ENCODE measurements at places on chromosomes 3 and 15.
A peak's percentile ranks its signal among the peaks of the same experiment; 100 is the strongest.

DNA sequence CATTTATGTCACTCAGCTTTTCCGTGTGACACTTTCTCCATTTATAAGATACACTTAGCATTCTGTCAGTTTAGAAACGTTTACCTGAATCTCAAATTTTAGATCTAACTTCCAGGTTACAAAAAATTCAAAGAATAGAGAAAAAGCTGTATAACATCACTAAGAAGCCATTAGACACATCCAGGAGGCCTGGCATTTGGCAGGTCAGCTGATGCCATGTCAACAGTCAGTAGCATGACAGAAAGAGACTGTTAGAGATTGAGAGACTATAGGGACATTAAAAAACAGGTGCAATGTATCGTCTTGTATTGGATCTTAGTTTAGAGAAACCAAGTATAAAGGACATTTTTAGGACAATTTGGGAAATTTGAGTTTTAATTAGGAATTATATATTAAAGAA is 53.4 kb upstream of the ATOSA start:
- no peak for DNase-seq

DNA sequence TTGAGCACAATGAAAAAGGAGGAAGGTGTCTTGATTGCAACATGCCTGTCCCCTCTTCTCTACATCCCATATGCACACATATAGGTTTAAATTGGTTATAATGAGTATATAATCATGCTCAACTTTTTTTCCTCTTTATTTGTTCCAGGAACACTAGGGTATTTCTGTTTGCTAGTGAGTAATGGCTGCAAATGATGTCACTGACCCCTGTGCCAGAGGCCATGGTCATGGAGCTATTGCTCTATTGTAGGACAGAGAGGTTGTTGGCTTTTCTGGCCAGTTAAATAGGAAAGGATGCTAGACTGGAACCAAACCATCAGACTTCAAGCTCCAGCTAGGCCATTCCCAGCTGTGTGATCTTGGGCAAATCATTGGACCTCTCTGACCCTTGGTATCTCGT is 9.6 kb downstream of the ARHGEF3 start:
- DNase-seq = no peak

DNA sequence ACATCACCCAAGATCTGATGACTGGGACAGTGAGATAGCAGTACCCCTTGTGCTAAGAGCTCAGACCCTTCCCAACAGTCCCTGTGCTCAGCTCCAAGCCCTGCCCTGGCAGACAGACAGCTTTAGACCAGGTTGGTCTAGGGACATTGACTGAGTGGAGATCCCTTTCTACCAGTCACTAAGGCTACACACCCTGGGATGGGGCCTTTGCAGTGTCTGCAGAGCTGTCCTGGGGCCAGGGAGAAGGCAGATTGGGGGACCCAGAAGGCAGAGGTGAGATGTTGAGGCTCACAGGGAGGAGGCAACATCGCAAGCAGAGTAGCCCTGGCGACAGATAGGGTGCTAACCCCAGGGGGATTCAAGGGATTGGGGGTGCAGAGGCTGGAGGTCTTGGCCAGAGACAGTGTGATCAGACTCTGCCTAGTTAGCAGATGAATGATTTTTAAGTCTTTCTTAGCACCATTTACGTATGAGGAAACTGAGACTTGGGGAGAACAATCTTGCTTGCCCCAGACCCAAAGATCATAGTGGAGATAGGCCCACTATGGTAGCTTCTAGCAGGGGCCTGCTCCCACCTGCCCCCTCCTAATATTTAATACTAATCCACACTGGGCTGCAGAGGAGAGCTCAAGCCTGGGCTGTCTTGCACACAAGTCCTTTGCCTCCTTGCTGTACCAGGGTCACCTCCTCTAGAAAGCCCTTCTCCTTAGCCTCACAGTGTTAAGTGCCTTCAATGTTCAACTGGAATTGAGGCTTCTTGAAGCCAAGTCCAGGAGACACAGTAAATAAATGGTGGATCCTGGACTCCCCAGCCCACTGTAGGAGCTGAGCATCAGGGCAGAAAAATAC is 32.6 kb downstream of the HMCES start:
- no peak for DNase-seq

GRCh38 chr3:64270142-64270865 is 45.0 kb upstream of the PRICKLE2 start:
- no peak for DNase-seq

GRCh38 chr15:88636050-88636449 is 2.8 kb upstream of the ISG20 start:
- DNase-seq = no peak

DNA sequence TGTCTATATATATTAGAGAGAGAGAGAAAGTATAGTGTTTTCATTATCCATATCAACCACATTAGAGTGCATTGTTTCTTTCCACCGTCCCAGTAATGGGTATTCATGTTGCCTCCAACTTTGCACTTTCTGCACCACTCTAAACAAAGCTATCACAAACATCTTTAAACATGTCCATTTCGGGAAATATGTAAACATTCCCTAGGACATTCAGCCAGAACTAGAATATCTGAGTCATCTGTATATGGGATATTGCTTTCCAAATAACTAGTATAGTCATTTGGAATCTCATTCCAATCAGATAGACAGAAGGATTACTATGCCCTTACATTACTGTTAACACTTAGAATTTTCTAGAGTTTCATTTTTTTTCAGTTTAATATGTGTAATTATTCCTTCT is 914.9 kb upstream of the EPHA6 start:
- DNase-seq = no peak

DNA sequence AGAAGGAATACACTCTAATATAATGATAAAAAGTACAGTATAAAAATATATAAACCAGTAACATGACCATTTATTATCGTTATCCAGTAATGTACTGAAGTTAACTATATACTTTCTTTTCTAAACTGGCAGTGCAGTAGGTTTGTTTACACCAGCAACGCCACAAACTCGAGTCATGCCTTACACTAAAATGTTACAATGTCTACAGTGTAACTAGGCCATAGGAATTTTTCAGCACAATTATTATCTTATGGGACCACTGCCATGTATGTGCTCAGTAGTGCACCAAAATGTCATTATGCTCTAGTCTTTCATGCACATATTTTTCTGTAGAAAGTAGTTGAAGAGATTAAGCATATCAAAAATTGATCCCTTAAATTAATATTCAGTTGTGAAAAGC is 609.8 kb upstream of the BCHE start:
- DNase-seq = no peak

DNA sequence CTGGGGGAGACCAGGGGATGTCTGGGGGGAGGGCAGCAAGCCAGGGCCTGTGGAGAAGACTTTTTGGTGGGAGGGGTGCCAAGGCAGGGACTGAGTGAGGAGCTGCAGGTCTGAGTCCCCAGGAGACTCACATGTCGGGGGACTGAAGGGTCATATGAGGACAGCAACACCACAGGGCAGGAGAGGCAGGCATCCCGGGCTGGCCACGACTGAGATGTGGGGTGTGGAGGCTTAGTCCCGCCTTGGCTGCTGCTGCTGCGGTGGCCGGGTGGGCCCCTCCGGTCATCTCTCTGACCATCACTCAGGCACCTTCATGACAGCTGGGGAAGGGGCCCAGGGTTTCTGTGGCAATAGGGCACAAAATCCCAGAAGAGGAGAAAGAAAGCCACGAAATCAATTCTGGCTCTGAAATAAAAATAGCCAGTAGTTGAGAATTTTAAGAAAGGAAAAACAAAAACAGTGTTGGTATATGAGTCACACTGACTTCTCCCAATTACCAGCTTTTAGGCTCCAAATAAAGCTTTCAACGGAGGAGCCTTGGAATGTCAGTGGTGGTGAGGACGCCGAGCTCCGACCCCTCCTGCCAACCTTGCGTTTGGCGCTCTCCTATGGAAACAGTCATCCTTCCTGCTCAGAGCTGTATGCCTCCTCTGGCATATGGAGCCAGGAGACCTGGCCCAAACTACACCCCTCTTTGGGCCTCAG is 52.9 kb upstream of the ITGA11 start:
- no peak for DNase-seq

DNA sequence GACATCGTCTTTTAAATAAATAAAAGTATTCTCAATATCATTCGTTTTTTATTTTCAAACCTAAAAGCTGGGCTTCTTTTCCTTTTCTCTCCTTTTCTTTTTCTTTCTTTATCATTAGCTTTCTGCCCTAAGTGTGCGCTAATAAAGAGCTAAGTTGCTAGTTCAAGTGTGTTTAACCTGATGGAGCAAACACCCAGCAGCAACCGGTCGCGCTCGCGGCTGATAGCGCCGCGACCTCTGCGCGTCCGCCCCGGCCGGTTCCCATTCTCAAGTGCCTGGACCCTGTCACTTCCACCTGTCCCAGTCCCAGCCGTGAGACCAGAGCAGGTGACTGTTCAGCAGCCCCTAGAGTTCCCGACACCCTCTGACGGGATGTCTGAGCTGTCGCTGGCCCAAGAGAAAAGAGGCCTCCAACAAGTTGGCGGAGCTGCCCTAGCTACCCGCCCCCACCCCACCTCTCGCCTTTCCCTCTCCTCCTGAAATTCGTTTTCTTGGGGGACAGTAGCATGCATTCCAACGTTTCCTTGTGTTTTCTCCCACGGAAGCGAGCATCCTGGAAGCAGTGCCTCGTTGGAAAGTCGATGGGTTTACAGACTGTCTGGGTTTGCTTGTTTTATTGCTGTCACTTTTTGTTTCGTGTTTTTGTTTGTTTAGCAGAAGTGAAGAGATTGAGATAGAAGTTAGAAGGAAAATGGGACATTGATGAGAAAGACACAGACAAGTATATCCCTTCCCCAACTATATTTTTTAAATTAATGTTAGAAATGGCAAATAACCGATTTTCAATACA is 3.1 kb upstream of the MECOM start:
- no peak for DNase-seq

DNA sequence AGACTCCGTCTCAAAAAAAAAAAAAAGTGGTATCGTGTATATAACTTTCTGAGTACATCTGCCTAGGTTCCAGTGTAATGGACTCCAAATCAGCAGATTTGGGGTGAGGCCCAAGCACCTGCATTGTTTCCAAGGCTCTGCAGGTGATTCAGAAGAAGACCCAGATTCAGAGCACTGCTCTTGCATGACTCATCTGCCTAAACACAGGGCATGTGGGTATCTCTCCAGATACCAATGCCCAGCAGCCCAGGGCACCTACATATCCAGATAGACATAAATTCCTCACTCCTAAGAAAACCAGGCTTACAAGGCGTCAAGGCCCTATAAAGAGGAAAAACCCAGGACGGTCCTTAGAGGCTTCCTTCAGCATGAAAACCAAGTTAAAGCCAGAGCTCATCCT is 24.3 kb downstream of the NDUFAF1 start:
- DNase-seq = no peak

GRCh38 chr15:95932676-95933075 is 397.8 kb upstream of the NR2F2 start:
- DNase-seq = peak; percentile 46

- DNase-seq = no peak
These were observed 77.3 kb upstream of the PHLDB2 start for GRCh38 chr3:111781561-111782446.

DNA sequence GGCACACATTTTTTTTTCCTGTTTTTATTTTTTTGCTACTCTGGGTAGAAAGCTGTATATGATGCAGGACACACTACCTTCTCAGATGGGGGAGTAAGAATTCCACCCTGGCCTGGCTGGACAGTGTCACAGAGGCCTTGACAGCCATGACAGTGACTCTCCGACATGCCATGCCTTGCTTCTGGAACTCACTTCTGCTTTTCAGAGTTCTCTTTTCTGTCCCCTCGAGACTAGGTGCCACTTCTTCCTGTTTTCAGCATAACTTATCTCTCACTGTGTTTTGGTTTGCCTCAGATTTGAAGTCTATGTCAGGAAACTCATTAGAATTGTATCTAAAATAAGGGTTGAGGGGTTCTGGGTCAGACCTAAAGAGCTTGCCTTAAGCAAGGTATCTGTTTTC is 69.1 kb upstream of the SEC13 start:
- no peak for DNase-seq

DNA sequence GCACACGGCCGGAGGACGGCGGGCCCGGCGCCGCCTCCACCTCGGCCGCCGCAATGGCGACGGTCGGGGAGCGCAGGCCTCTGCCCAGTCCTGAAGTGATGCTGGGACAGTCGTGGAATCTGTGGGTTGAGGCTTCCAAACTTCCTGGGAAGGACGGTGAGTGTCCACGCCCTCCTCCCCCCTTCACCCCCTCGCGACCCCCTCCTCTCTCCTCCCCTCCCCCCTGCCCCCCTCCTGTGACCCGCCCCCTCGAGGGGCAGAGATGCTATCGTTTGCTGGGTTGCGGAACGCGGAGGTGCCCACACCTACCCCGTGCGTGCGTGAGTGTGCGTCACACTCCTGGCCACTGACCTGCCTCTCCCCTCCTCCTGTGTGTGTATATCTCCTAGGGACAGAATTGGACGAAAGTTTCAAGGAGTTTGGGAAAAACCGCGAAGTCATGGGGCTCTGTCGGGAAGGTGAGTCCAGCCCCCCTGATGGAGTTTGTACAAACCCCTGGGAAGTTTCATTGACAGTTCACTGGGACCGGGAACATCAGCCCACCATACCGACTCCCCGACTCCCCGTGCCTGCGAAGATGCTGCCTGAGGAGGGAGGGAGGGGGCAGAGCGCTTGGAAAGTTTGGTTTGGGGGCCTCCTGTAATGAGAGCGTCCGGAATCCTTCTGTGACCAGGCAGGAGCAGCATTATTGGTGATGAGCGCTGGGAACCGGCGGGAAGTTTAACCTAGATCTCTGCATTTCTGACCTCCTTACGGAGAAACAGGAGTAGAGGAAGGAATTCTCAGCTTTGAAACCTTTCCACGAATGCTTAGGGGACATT is 795 bp upstream of the SCAANT1 start:
- DNase-seq = peak; percentile 67

- no peak for DNase-seq
These were observed 8.0 kb downstream of the PXK start for GRCh38 chr3:58340594-58341244.

DNA sequence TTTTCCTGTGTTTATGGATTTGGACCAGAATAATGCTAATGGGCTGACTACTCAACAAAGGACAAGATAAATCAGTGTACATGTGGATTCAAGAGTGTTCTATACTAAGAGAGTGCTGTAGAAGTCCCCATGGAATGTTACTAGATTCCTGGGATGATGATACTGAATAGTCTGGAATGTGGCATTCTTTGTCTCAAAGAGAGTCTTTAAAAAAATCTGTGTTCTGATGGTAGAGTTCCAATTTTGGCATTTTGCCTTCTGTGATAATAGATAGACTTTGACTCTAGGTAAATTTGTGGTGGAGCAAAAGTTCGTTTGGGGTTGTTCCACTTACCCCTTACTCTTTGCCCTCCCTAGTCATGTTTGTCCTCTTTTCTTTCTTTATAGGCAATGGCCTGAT is 43.7 kb downstream of the NMD3 start:
- DNase-seq = no peak

GRCh38 chr15:67506775-67507747 is 13.9 kb upstream of the C15orf61 start:
- DNase-seq = no peak

GRCh38 chr15:29681946-29682345 is 140.3 kb downstream of the TJP1 start:
- DNase-seq = no peak

GRCh38 chr15:27585041-27585640 is 514.0 kb downstream of the OCA2 start:
- no peak for DNase-seq

- DNase-seq = no peak
These were observed 11.5 kb upstream of the PRKAR2A start for GRCh38 chr3:48859206-48859605.

GRCh38 chr15:92745845-92746271 is 90.3 kb upstream of the FAM174B start:
- no peak for DNase-seq

- DNase-seq = peak; percentile 17
These were observed 91.9 kb upstream of the THBS1 start for GRCh38 chr15:39488961-39489360.

- no peak for DNase-seq
These were observed 261.4 kb downstream of the FHIT start for GRCh38 chr3:60989626-60990441.

GRCh38 chr15:41839781-41840491 is 1.3 kb downstream of the PLA2G4B start:
- DNase-seq = no peak

All from dermis blood vessel endothelial cell (primary cell).